ENCODE measurements at places on chromosomes 11 and 22.

DNA sequence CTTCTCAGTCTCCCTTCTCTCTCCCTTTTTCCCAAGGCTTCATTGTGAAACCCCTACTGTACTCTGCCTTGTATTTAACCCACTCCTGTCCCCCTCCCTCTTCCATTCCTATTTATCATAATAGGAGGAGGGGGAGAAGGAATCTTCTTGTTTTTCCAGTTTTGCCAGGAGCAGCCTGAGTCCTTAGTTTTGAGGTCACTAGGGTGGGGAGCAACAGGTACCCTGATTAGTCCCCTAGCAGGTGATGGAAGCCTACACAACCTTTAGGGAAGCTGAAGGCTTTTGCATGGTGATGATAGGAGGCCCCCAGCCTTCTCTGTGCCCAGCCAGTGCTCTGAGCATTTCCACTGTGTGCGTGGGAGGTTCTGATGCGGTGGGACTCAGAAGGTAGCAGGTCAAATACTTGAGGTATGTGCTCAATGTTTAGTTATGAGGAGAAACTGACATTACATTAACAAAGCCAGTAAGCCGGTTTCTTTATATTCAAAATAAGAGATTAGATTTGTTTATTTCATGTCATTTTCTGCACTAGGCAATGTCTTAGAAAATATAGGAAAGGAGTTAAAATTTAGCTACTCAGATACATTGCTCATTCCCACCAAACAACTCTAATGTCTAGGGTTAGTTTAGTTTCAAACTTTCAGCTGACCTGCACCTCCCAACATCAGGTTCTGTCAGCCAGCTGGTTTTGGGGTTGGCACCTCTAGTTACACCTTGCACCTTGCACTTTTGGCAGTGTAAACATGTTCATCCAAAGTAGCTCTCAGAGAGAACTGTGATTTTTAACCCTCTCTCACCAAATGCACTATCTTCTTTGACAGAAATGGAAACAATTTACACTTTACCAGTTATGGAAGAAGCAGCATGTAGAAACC is 26.0 kb downstream of the PARVA start:
- H3K27ac ChIP-seq, result no peak overlapping the region
- ATAC-seq, result no peak
- no peaks in the 10 kb centered on the region for H3K27me3 ChIP-seq
- no peaks in the 10 kb centered on the region for H3K4me1 ChIP-seq
- no peak overlapping the region for H3K4me3 ChIP-seq
- H3K36me3 ChIP-seq, result no peaks in the 10 kb centered on the region

- no peak overlapping the region for H3K27ac ChIP-seq
- H3K36me3 ChIP-seq, result no peaks in the 10 kb centered on the region
- no peak for ATAC-seq
- H3K4me1 ChIP-seq, result peaks cover under 1% of the 10 kb centered on the region
- peaks cover 18% of the 10 kb centered on the region for H3K27me3 ChIP-seq
These were observed 5.6 kb downstream of the SHANK3 start for GRCh38 chr22:50678218-50678650.

GRCh38 chr11:73931039-73931645 is 19.7 kb upstream of the DNAJB13 start:
- H3K4me1 ChIP-seq, result no peaks in the 10 kb centered on the region
- peak; percentile 47 for ATAC-seq
- no peak overlapping the region for H3K27ac ChIP-seq

GRCh38 chr11:71238285-71238875 is 14.0 kb downstream of the SHANK2 start:
- no peak overlapping the region for H3K27ac ChIP-seq
- no peaks in the 10 kb centered on the region for H3K36me3 ChIP-seq
- no peak overlapping the region for H3K4me3 ChIP-seq

- ATAC-seq, result no peak
- H3K27me3 ChIP-seq, result no peaks in the 10 kb centered on the region
- peaks cover 6% of the 10 kb centered on the region for H3K36me3 ChIP-seq
- no peaks in the 10 kb centered on the region for H3K4me1 ChIP-seq
These were observed 13.2 kb upstream of the USP18 start for GRCh38 chr22:18136563-18137320.

GRCh38 chr11:66964495-66964894 is 6.3 kb upstream of the PC start:
- no peak overlapping the region for H3K27ac ChIP-seq
- no peaks in the 10 kb centered on the region for H3K36me3 ChIP-seq
- ATAC-seq, result no peak
- no peaks in the 10 kb centered on the region for H3K4me1 ChIP-seq
- H3K27me3 ChIP-seq, result peaks cover 31% of the 10 kb centered on the region
- no peak overlapping the region for H3K4me3 ChIP-seq

DNA sequence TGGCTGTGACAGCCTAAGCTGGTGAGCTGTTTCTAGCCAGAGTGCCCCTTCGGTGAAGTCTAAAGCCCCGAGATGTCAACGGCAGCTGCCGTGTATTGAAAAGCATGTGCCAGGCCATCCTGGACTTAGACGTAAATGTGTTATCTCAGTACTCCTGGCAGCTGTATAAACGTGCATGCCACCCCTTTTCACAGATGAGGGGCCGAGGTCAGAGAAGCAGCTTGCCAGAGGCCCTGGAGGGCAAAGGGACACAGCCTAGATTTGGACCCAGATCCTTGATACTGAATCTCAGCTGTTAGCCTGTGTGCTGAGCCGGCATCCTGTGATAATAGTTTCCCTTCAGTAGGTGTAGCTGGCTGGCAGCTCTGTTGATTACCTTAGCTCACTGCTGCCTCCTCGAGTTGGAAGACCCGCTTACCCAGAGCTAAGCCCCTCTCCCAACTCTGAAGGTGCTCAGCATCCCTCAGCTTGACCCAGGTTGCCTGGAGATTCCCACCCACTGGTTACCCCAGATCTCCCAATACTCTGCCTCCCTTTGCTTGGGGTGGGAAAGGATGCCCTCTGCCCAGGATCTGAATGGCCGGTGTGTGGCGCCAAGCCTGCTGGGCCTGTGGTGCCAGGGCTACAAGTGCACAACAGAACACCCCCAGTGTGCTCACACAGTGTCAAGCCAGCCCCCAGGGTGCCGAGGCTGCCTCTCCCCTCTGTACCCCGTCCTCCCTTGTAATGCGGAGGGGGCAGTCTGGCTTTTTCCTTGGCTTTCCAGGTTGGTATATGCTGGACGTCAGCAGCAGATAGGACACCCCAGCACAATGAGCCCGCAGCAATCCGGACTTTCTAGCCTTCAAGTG is 59.8 kb upstream of the WNT7B start:
- H3K36me3 ChIP-seq, result no peaks in the 10 kb centered on the region
- no peak for ATAC-seq
- H3K4me3 ChIP-seq, result peak overlapping the region; percentile 91
- H3K27ac ChIP-seq, result peak overlapping the region; percentile 89

DNA sequence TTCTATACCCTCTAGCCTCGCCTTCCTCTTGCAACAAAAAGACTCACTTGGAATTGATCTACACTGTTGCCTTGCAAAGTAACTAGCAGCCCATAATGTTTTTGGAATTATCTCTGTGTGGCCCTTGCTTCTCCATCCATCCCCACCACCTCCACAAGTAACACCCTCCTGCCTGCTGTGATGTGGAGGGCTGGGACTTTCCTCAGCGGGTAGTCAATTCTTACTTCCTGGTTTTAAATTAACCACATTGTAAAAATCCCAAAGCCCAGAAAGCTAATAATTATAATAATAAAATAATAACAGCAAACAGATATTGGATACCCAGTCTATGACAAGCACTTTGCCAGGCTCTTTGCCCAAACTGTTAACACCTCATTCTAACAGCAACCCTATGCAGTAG is 40.8 kb upstream of the GALNT18 start:
- H3K27me3 ChIP-seq, result peaks cover 26% of the 10 kb centered on the region
- no peaks in the 10 kb centered on the region for H3K36me3 ChIP-seq

- H3K27me3 ChIP-seq, result no peaks in the 10 kb centered on the region
- H3K36me3 ChIP-seq, result peaks cover 28% of the 10 kb centered on the region
- H3K27ac ChIP-seq, result no peak overlapping the region
- H3K4me3 ChIP-seq, result no peak overlapping the region
- peaks cover 33% of the 10 kb centered on the region for H3K4me1 ChIP-seq
These were observed 4.0 kb downstream of the PYGM start for GRCh38 chr11:64755681-64756361.

GRCh38 chr22:41222846-41223507 is 17.8 kb downstream of the CHADL start:
- H3K27ac ChIP-seq, result no peak overlapping the region
- H3K4me3 ChIP-seq, result no peak overlapping the region
- H3K36me3 ChIP-seq, result peaks cover 62% of the 10 kb centered on the region
- no peak for ATAC-seq

DNA sequence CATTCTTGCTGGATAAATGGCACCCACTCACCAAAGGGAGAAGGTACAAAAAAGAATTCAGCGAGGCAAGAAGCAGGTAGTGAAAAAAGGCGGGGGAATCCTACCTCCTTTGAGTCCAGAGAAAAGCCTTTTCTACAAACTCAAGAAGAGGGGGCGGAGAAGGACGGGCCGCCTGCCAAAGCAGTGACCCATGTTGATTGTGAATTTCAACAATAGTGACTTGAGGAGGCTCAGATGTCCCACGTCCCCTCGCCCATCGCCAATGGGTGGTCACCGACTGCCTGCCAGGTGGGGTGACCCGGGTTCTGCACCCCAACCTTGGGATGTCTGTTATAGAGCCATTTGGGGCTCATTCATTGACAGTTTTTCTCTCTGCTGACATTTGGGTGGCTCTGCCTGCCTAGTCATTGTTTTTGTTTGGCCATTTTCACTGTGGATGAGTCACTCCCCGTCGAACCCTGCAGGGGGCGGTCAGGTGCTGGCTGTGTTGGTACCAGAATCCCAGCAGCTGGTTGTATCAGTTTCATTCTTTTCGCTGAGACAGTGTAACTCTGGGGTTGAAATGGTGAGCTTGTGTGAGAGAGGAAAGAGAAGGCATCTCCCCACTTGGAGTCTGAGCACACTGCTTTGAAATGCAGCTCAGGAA is 163.4 kb upstream of the NCAM1 start:
- H3K4me1 ChIP-seq, result no peaks in the 10 kb centered on the region
- H3K4me3 ChIP-seq, result no peak overlapping the region
- peaks cover 31% of the 10 kb centered on the region for H3K27me3 ChIP-seq

- peak overlapping the region; percentile 86 for H3K27ac ChIP-seq
- H3K4me1 ChIP-seq, result peaks cover 33% of the 10 kb centered on the region
- H3K4me3 ChIP-seq, result peak overlapping the region; percentile 89
These were observed 969 bp downstream of the CCDC117 start for GRCh38 chr22:28773461-28773867.

GRCh38 chr11:118922745-118923627 is 2.7 kb downstream of the BCL9L start:
- H3K4me1 ChIP-seq, result peaks cover 82% of the 10 kb centered on the region
- ATAC-seq, result no peak
- H3K36me3 ChIP-seq, result no peaks in the 10 kb centered on the region
- peak overlapping the region; percentile 86 for H3K4me3 ChIP-seq
- peak overlapping the region; percentile 91 for H3K27ac ChIP-seq
- no peaks in the 10 kb centered on the region for H3K27me3 ChIP-seq

DNA sequence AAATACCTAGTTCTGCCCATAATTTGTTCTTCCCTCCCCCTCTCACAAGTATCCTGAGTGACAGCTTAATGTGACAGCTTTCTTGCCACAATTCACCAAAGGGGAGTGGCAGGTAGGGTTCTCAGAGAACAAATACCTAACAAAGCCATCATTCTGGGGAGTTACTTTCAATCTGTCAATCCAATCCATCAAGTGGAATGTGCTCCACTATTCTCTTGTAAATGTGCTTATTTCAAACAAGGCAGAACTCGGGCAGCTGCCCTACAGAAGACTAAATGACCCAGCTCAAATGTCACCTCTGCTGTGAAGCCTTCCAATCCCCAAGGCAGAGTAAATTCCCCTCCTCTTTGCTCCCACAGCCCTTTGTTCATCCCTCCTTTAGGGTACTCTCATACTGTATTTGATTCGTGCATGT is 27.8 kb downstream of the LGR4 start:
- peaks cover 8% of the 10 kb centered on the region for H3K27me3 ChIP-seq
- no peaks in the 10 kb centered on the region for H3K4me1 ChIP-seq
- no peaks in the 10 kb centered on the region for H3K36me3 ChIP-seq
- no peak overlapping the region for H3K27ac ChIP-seq
- H3K4me3 ChIP-seq, result no peak overlapping the region

GRCh38 chr22:36053242-36054147 is 24.9 kb upstream of the RBFOX2 start:
- H3K36me3 ChIP-seq, result no peaks in the 10 kb centered on the region
- ATAC-seq, result no peak
- H3K4me1 ChIP-seq, result no peaks in the 10 kb centered on the region
- no peak overlapping the region for H3K27ac ChIP-seq
- no peak overlapping the region for H3K4me3 ChIP-seq

DNA sequence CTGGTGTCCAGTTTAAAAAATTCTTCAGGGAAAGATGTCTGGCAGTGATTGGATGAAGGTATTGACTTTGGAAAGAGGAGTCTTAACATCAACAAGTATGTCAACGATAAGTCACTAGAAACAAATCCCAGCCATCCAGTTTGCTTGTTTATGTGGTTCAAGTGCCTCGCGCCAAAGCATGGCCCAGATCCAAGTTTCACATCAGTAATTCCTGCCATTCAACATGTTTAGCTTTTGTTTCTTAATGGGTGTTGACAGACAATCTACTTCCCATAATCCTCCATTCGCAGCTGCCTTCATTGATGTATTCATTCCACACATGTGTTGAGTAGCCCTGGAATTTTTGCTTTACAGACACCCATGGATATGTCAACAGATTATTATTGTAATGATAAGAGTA is 77.8 kb downstream of the UBASH3B start:
- no peak overlapping the region for H3K4me3 ChIP-seq
- no peaks in the 10 kb centered on the region for H3K27me3 ChIP-seq
- peaks cover 10% of the 10 kb centered on the region for H3K4me1 ChIP-seq
- H3K36me3 ChIP-seq, result no peaks in the 10 kb centered on the region
- no peak for ATAC-seq
- H3K27ac ChIP-seq, result no peak overlapping the region

DNA sequence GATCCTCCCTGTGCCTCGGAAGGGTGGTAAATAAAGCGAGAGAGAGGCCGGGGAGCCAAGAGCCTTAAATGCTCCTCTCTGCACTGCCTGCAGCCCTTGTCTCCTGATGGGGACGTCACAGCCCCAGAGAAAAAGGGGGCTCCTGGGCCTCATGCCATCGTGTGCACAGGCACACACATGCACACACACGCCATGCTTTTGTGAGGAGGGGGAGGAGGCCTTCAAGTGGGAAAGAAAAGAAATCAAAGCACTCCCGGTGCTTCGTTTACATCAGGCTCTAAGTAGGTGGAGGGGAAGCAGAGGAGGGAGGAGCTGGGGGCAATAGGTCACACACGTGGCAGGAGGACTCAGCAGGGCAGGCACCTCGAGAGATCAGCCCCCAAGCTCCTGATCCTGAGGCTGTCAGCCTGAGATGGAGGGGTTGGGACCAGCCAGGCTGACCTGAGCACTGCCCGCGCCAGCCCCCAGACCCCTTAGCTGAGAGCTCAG is 68.2 kb upstream of the NECTIN1 start:
- H3K27ac ChIP-seq, result no peak overlapping the region
- H3K4me1 ChIP-seq, result no peaks in the 10 kb centered on the region
- ATAC-seq, result no peak
- H3K27me3 ChIP-seq, result peaks cover 74% of the 10 kb centered on the region
- H3K36me3 ChIP-seq, result no peaks in the 10 kb centered on the region
- no peak overlapping the region for H3K4me3 ChIP-seq

- peaks cover 52% of the 10 kb centered on the region for H3K36me3 ChIP-seq
- no peak overlapping the region for H3K27ac ChIP-seq
- no peak overlapping the region for H3K4me3 ChIP-seq
- H3K27me3 ChIP-seq, result no peaks in the 10 kb centered on the region
- H3K4me1 ChIP-seq, result peaks cover 37% of the 10 kb centered on the region
These were observed 12.3 kb downstream of the CAT start for GRCh38 chr11:34451053-34451452.
